Smooth muscle cell of the pulmonary artery (primary cell): ENCODE measurements at places on chromosomes 2 and 18. TPM values are rescaled to one million over a fixed set of nuclear protein-coding genes. Genes with fewer than 3 reads are reported as not detected.

IL1F10 gene
- total RNA-seq = not detected in 2 replicates

GPR39 gene
- 3.3 and 6.4 TPM in 2 replicates for total RNA-seq

ASAP2 gene
- total RNA-seq = 63.4 and 72.9 TPM in 2 replicates

TFPI gene
- 150 and 489 TPM in 2 replicates for total RNA-seq

ITPRIPL1 gene
- total RNA-seq = 0.26 and 1.3 TPM in 2 replicates

SNTG2 gene
- total RNA-seq = 0.07 and 0.26 TPM in 2 replicates

GTF2A1L gene
- 1.4 and 3.8 TPM in 2 replicates for total RNA-seq

C2orf78 gene
- not detected in 2 replicates for total RNA-seq

UPP2 gene
- total RNA-seq = not detected in 2 replicates

ERMN gene
- 0.96 and 1.1 TPM in 2 replicates for total RNA-seq

UGT1A6 gene
- 0.10 TPM in 1 of 2 replicates, not detected in the other for total RNA-seq

STON1 gene
- 24.5 and 35.6 TPM in 2 replicates for total RNA-seq

VWA3B gene
- not detected in 2 replicates for total RNA-seq

CYRIA gene
- total RNA-seq = 1.4 and 5.5 TPM in 2 replicates

ANKRD36C gene
- total RNA-seq = 29.8 and 38.2 TPM in 2 replicates

SP110 gene
- total RNA-seq = 3.7 and 4.8 TPM in 2 replicates

ACYP2 gene
- 13.4 and 21.7 TPM in 2 replicates for total RNA-seq

ABCG8 gene
- total RNA-seq = not detected in 2 replicates

IL1A gene
- total RNA-seq = 0.85 and 2.7 TPM in 2 replicates

PRKAG3 gene
- 0.10 and 0.52 TPM in 2 replicates for total RNA-seq

IL36RN gene
- total RNA-seq = not detected in 2 replicates

SMYD1 gene
- not detected in 2 replicates for total RNA-seq

DNER gene
- 0.20 and 1.0 TPM in 2 replicates for total RNA-seq

ALPI gene
- not detected in 2 replicates for total RNA-seq

CFC1 gene
- not detected in 2 replicates for total RNA-seq

KCNE4 gene
- 37.7 and 120 TPM in 2 replicates for total RNA-seq

GREB1L gene
- 0.85 and 1.0 TPM in 2 replicates for total RNA-seq

TMEM17 gene
- total RNA-seq = 1.8 and 2.6 TPM in 2 replicates

GPAT2 gene
- total RNA-seq = 30.6 and 32.3 TPM in 2 replicates

PXDN gene
- total RNA-seq = 430 and 450 TPM in 2 replicates

GPR155 gene
- total RNA-seq = 9.3 and 10.4 TPM in 2 replicates

C18orf54 gene
- 2.7 and 5.7 TPM in 2 replicates for total RNA-seq

CHRND gene
- total RNA-seq = not detected in 2 replicates

DES gene
- 1.1 and 3.0 TPM in 2 replicates for total RNA-seq

CENPA gene
- 1.5 and 2.7 TPM in 2 replicates for total RNA-seq

MEP1B gene
- 0.07 TPM in 1 of 2 replicates, not detected in the other for total RNA-seq

TBC1D8 gene
- 9.7 and 12.1 TPM in 2 replicates for total RNA-seq

ADGRF3 gene
- total RNA-seq = 0.20 and 0.26 TPM in 2 replicates

GRB14 gene
- total RNA-seq = 4.1 and 10.4 TPM in 2 replicates

DYNC1I2 gene
- total RNA-seq = 115 and 137 TPM in 2 replicates

VSNL1 gene
- 0.66 and 0.72 TPM in 2 replicates for total RNA-seq
